Activated T-helper 2 cell treated with anti-CD3 and anti-CD28 coated beads, Interferon-gamma antibody, Interleukin-2, Interleukin-4, amounts not matched to agents 10 μg/mL and 5 μg/mL and 100 μg/mL, durations not matched to agents 14 hours and 24 hours and 36 hours (primary cell): ENCODE measurements at places on chromosomes 5 and 9. TPM values are rescaled to one million over a fixed set of nuclear protein-coding genes. Genes with fewer than 3 reads are reported as not detected.

Gene TMEM215
- total RNA-seq = not detected in 2 replicates

Gene F12
- total RNA-seq = 3.5 and 5.8 TPM in 2 replicates

Gene RNF180
- total RNA-seq = 0.53 TPM in 1 of 2 replicates, not detected in the other

Gene PARP8
- total RNA-seq = 22.2 and 23.5 TPM in 2 replicates

Gene DPP7
- total RNA-seq = 318 and 321 TPM in 2 replicates

Gene ANKRD31
- 0.11 and 0.28 TPM in 2 replicates for total RNA-seq

Gene SLC25A25
- total RNA-seq = 11.3 and 11.9 TPM in 2 replicates

Gene CDH9
- total RNA-seq = not detected in 2 replicates

Gene LCN15
- not detected in 2 replicates for total RNA-seq

Gene MYORG
- 1.6 TPM in 2 replicates for total RNA-seq

Gene CERCAM
- 8.2 and 9.3 TPM in 2 replicates for total RNA-seq

Gene LCNL1
- total RNA-seq = not detected in 2 replicates

Gene CAMK2A
- total RNA-seq = not detected in 2 replicates

Gene OSMR
- total RNA-seq = 0.07 TPM in 1 of 2 replicates, not detected in the other

Gene BARHL1
- total RNA-seq = not detected in 2 replicates

Gene IPO11
- 49.9 and 52.8 TPM in 2 replicates for total RNA-seq

Gene SPAAR
- total RNA-seq = not detected in 2 replicates

Gene STKLD1
- total RNA-seq = 0.87 and 1.0 TPM in 2 replicates

Gene PTGER4
- total RNA-seq = 30.4 and 33.7 TPM in 2 replicates

Gene CLPTM1L
- total RNA-seq = 102 and 107 TPM in 2 replicates

Gene SNCB
- not detected in 2 replicates for total RNA-seq

Gene CMYA5
- total RNA-seq = 0.11 and 0.44 TPM in 2 replicates

Gene LYSMD3
- 13.5 and 13.7 TPM in 2 replicates for total RNA-seq

Gene SPATA31E1
- total RNA-seq = not detected in 2 replicates

Gene MEIKIN
- total RNA-seq = not detected in 2 replicates

Gene IFNB1
- total RNA-seq = not detected in 2 replicates

Gene FAM81B
- total RNA-seq = not detected in 2 replicates
